ENCODE measurements at places on chromosomes 6 and 20.

DNA sequence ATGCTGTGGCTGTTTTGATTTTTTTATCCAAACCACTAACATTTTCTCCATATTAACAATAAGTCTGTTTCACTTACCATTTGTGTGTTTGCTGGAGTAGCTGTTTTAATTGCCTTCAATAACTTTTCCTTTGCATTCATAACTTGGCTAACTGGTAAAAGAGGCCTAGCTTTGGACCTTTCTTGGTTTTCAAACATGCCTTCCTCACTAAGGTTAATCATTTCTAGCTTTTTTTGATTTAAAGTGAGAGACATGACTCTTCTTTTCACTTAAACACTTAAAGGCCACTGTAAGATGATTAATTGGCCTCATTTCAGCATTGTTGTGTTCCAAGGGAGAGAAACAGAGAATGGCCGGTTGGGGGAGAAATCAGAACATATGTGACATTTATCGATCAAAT is 2.9 kb downstream of the WFDC12 start:
- no peak for DNase-seq

DNA sequence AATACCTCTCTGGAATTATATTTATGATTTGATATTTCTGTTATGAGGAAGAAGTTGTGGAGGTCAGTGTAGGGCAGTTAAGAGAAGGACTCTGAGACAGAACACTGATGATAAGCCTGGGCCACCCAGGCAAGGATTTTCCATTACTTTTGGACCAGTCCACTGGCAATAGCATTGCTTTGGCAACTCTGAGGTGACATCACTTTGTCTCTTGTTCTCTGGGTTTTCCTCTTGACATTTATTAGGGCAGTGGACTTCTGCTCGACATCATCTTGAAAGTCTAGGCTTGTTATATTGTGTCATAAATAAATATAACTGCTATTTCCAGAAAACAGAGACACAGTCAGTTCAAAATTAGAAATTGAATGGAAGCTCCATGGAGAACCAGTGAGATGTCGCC is 268.0 kb downstream of the SMOC2 start:
- peak; percentile 48 for DNase-seq

DNA sequence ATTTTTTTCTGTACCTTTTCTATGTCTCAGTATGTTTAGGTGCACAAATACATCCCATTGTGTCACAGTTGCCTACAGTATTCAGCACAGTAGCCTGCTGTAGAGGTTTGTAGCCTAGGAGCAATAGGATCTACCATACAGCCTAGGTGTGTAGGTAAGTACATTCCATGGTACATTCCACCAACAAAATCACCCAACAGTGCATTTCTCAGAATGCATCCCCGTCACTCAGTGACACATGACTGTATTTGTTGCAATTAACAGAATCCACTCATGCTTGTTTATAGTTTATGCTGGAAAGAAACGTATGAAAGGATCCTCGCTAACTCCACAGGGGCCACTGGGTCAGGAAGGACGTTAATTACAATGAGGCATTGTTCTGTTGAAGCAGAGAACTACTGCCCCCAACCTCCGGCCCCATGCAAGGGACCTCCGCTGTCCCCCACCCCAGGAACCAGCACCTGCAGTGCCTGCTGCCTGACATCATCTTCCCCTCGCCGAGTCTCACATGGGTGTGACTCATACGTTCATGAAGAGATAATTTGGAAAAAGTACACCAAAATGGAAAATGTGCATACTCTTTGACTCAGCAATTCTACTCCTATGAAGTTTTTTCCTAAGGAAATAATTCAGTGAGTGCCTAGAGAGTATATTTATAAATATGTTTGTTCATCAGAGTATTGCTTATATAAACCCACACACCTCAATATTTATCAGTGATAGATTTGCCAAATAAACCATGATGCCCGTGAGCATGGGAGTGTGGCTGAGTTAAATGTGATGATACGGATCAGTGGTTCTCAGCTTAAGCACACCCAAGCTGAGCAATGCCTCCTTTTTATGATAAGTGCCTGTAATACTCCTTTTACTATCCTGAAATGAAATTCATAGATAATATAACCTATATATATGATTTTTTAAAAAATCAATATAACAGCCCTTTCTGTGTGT is 156.4 kb upstream of the ECI2 start:
- no peak for DNase-seq

DNA sequence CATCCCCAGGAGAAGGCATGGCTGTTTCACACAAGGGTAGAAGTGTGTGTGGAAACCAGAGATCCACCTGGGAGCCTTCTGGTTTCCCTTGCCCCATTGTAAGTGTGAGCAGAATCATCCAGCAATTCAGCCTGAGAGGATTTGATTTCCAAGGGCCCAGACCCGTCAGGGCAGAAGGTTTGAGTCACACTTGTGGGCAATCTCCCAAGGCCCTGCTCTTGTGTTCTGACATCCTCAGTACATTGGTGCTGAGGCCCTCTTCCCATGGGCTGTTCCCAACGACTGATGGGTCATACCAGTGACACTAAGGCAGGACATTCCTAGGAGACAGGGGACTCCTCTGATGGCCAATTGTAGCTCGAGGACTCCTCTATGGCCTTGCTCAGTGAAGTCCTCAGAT is 58.2 kb upstream of the POLR1H start:
- no peak for DNase-seq

- DNase-seq, result no peak
Measured at GRCh38 chr6:38848760-38849159, 133.6 kb downstream of the DNAH8 start.

DNA sequence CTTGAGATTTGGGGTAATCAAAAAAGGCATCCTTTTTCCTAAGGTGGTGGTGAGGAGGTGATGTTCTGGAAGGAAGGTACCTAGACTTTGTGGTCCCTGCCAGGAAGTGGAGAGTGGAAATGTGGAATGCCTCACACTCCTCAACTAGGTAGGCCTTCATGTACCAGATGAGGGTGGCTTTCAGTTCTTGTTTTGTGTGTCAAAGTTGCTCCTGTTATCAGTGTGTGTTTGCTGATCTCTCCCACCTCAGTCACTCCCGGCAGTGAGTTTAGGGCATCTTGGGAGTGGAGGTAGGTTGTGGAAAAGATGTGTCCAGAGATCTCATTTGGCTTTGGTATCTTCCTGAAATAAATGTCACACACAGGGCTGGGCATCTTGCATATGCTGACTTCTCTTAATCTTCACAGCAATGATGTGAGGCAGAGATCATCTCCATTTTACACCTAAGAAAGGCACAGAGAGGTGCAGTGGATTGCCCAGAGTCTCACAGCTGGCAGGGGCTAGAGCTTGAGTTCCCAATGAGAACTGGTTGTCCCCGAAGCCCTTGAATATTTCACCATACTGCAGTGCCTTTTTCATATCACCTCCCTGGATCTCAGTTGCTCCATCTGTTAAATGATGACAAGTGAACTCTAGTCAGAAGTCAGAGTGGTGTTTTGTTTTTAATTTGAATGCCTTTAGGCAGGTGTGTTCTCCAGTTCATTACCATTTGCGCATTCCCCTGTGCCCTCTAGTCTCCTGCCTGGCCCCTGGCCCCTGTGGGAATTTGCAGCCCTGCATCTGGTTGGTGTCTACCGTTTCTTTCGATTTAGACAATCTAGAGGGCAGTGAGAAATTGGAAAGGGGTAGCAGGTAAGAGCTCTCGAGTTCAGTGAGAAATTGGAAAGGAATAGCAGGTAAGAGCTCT is 2.9 kb downstream of the PKIG start:
- no peak for DNase-seq

DNA sequence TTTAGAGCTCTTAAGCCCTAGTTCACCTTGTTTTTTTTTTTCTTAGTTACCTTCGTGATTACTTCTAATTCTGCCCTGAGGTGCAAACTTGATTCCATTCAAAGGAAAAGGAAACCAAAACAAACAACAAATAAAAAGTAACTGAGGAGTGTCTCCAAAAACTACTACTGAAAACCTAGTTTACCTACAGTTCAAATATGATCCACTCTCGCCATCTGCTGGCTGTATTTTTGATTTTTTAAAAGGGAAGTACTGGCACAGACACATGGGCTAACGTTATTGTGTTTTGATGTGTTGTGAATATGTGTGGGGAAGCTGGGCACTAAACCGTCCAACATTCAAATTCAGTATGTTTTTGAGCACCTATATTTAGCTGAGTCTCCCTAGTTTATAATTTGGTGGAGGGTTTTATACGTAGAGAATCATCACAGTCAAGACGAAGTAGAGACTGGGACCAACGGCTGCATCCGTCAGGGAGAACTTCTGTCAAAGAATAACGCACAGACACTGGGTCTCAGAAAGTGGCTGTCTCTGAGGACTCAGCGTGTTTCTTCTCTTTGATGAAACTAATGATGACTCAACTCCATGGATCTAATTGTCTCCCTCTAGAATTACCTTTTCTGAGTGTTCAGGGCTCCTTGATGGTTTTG is 373.5 kb upstream of the BTBD3 start:
- peak; percentile 75 for DNase-seq

DNA sequence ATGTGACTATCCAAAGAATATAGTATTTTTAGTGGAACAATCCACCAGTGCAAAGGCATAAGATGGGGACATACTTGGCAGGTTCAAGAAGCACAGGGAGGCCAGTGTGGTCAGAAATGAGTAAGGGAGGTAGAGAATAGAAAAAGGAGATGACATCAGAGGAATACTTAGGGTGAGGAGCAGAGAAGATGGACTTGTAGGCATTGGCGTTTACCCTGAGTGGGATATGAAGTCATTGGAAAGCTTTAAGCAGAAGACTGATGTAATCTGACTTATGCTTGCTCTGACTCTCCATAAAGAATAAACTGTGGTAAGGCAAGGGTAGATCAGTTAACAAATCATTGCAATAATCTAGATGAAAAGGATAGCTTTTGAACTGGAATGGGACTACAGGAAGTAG is 228.7 kb downstream of the GJA1 start:
- DNase-seq, result no peak

- DNase-seq, result peak; percentile 49
Measured at GRCh38 chr6:30821862-30822784, 62.2 kb upstream of the DDR1 start.

- DNase-seq, result no peak
Measured at GRCh38 chr20:57287007-57287880, 20.8 kb upstream of the BMP7 start.

GRCh38 chr6:144767051-144767450 is 481.9 kb downstream of the UTRN start:
- peak; percentile 19 for DNase-seq

GRCh38 chr6:52108128-52108527 is 20.7 kb upstream of the PKHD1 start:
- peak; percentile 56 for DNase-seq

GRCh38 chr6:41045664-41046063 is 3.4 kb downstream of the TSPO2 start:
- no peak for DNase-seq

DNA sequence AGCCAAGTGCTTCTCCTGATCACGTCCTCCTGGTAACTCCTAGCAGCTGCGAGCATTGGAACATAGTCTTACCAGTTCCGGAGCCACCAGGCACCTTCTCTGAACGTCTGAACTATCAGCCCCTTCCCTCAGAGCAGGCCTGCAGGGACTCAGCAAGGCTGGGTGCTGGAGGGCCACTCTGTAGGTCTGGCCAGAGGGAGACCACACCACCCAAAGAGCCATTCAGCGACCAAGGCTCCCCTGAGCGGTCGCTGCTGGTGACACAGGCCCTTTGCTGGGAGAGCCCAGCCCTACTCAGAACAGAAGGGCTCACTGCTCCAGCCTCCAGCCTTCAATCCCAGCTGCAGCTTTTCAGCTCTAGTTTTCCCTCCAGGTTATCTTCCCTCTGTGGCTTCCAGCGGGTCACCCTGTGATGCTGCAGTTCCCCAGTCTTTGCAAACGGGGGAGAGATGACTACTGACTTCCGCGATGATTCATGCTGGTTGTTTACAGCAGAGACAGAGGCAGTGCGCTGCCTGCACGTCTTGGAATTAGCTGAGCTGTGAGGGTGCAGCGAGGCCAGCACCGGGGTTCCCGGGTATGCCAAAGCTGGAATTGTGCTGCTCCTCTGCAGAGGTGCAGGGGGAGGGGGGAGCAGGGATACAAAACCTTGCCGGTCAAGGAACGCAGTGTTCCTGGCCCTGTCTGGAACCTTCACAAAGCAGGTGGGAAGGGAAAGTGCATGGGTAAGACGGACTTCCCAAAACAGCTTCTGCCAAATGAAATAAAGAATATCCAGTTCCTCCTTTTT is 161.4 kb downstream of the LY86 start:
- peak; percentile 64 for DNase-seq

DNA sequence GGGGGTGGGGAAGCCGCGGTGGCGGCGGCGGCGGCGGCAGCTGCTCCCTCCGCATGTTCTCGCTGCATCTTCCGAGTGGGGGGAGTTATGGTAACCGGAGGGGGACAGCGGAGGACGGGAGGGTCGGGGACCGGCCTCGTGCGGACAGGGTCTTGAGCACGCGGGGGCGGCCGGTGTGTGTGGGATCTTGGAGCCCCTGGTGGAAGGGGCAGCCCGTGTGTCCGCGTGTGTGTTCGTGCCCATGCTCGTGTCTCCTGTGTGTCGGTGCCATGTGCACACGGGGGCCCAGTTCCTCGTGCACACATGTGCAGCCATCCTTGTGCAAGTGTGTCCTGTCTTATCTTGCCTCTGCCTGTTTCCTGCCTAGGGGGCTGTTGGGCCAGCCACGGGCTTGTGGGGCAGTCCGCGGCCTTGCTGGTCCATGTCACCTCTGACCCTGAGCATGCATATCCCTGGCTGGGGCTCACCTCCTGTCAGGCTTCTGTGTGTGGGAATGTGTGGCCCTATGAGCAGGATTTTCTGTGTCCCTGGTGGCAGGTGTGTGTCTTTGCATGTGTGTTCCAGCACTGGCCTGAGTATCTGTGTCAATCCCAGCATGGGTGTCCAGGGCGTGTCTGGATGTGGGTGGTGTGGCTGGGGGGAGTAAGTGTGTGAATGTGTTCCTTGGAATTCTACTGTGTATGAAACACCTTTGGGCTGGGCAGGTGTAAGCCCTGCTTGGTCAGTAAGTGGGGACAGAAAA is 8.5 kb downstream of the SYNGAP1 start:
- no peak for DNase-seq

DNA sequence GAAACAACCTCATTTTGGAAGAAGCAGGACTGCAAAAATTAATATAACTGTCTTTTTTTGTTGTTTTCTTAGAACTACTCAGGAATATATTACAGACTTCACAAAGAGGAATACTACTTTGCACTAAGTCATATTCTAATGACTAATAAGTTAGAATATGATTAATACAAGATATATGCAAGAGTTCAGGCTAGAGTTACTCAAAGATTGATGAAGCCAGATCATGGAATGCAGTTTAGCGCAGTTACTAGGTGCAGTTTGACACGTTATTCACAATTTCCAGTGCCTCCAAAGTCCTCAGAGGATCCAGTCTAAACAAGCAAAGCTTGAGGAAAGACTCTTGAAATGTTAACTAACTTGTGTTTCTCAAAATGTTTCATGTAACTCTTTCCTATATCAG is 1.2 kb upstream of the MYCT1 start:
- DNase-seq, result no peak

DNA sequence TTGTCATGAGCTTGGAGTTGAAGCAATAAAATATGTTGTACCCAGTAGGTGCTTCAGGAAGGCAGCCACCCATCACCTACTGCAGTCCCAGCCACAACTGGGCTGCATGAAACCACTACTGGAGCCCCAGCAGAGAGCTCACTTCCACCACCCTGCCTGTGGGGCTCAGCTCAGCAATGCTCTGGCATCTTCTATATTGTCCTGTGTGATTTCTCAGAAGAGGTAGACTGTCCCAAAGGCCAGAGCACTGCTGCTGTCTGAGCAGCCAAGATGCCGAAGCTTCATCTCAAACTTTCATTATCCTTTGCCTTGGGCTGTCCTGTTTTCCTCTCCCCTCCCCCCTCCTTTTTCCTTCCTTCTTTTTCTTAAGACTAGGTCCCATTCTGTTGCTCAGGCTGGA is 126.9 kb downstream of the DHX35 start:
- no peak for DNase-seq

All from muscle of back (tissue), 13 donors.